ENCODE measurements at places on chromosomes 7 and 10. TPM values are rescaled to one million over a fixed set of nuclear protein-coding genes. Genes with fewer than 3 reads are reported as not detected.

The FEZF1 gene
- total RNA-seq, result not detected

The FAM13C gene
- 0.50 TPM for total RNA-seq

The GRM3 gene
- total RNA-seq, result not detected

The SEC24C gene
- 64.3 TPM for total RNA-seq

Data from uterine smooth muscle cell (primary cell).